ENCODE measurements at places on chromosomes 2 and 18.
A peak's percentile ranks its signal among the peaks of the same experiment; 100 is the strongest.

- no peak for DNase-seq
These were observed 695 bp upstream of the BIRC6 start for GRCh38 chr2:32355976-32356680.

DNA sequence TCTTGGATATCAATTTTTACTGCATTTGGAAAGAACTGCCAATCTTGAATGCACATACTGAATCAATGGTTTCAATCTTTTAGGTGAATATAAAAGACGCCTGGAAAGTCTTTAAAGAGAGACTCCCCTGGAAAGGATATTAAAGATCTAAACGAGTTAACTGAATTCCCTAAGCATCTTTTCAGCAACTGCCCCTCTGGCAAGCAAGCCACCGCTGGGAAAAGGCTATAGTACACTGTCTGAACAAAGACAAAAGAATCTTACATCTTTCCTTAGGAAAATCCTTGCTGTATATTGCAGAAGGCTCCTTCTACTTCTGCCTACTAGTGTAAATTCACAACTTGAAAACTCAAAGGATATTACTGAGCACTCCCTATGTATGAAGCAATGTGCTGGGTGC lies 28.0 kb downstream of the MYO5B start:
- no peak for DNase-seq

- no peak for DNase-seq
These were observed 136.4 kb upstream of the COPS8 start for GRCh38 chr2:236949089-236949905.

DNA sequence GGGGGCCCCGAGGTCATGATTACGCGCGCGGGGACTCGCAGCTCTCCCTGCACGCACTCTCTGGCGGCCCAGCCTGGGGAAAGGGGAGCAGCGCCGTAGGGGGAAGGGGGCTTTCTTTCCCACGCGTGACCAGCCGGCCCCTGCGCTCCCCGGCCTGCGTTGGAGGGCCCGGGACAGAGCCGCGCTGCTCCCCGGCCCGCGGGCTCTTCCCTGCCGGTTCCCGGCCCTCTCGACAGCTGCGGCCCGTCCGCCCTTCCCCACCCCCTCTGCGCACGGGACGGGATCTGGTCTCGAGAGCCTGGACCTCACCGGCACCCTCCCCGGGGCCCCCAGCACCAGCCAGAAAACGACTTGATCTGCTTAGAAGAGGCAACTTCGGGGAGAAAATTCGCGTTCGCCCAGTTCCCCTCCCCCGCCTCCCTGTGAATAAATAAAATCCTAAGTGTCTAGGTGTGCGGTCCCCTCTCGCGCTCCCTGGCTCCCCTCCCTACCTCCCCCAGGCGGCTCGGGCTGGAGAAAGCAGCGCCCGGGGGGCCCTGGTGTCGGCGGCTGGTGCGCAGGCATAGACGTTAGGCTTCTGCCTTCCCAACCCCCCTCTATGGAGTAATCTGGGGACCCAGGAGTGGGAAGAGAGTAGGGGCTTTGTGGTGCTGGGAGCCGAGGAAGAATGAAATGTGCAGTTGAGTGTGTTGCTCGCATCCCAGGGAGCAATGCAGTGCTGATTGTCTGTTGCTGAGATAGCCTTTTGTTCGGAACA lies 803 bp upstream of the FIGN start:
- DNase-seq, result peak; percentile 65

GRCh38 chr2:213015387-213016165 lies 135.8 kb downstream of the IKZF2 start:
- no peak for DNase-seq

GRCh38 chr18:49018554-49019445 lies 68.0 kb upstream of the SMAD7 start:
- no peak for DNase-seq

GRCh38 chr2:79640001-79640400 lies 127.2 kb downstream of the CTNNA2 start:
- no peak for DNase-seq

DNA sequence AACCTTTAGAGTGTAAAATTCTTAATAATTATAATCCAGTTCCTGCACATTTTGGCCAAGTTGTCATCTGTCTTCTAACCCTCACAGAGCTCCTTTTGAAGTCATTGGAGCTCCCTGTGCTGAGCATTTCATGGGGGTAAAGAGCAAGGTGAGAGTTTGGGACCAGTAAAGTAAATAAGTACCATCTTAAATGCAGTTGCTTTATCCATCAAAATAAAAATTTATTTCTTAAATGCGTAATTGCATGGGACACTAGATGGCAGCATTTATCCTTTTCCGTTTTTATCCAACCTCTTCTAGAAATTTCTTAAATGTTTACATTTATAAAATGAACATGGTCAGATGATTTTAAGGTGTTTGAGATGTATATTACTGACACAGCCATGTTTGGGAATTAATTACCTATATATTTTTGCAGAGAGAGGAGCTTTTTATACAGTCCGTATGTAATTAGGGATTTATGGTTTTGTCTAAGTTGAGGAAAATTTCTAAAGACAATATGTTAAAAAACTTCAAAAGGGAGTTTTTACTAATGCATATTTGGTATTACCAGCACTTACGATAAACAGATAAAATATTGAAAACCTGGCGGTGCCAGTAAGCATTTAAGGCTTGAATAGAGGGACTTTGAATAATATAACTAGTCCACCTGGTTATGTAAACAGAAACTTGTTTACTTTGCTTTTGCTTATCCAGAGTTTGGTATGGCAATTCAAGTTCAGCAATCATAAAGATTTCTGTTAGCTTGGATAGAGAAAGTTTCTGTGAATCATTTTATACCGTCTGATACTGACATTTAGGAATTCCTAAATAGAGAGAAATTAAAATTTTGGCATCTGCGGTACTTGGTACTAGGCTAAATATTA lies 54.5 kb downstream of the ACSL3 start:
- DNase-seq, result no peak

DNA sequence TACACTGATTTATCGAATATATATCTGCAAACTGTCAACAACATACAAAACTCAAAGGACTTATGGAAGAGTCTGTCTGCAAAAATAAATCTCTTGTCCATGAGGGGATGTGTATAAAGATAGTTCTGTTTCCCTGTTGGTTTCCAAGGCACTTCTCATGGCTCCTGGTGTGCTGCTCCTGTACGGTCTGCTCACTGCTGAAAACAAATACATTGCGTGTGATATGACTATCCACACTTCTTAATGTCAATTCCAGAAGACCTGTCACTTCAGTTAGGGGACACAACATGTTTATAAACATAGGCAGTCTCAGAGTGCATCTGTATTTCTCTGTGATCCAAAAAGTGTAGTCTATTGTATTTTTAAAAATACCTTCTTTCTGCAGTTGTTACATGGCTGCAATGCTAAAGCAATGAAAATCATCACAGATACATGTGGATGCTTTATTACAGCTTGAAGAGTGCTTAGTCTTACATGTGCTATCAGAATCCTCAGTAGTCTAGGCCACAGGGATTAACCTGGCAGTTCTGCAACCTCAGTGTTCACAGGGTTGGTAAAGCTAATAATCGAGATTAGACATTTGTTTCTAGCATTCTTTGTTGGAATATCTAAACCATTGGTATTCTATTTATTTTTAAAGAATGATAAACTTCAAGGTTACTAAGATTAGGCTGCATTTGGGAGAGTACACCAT lies 7.8 kb downstream of the ALKAL2 start:
- no peak for DNase-seq

DNA sequence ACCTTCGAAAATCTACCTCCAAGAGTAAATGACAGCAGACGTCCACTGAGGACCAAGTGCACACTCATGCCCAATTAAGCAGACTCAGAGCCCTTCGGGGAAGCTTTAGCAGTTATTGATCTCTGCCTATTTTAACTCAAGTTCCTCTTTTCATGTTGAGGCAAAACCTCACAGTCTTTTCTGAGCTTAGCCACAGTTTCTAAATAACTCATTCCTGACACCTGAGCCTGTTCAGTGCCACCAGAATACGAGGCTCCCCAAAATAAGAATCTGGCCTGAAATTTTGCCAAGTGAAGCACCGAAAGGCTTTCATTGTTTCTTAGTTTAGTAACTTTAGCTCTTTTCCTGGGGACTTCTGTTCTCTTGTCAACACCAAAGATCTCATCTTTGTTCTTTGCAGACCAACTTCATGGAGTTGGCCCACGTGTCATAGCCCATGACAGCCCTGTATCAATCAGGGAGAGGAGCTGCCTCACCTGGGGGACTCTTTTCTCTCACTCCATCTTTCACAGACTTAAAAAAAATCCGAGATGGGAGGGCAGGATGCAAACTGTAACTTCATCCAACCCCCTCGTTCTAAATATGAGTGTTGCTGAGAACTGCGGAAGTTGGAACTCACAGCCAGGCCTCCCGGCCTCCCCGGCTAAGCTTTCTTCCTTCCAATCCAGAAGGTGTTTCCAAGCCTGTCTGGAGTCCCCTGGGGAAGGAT lies 22.2 kb downstream of the INPP5D start:
- DNase-seq, result no peak

DNA sequence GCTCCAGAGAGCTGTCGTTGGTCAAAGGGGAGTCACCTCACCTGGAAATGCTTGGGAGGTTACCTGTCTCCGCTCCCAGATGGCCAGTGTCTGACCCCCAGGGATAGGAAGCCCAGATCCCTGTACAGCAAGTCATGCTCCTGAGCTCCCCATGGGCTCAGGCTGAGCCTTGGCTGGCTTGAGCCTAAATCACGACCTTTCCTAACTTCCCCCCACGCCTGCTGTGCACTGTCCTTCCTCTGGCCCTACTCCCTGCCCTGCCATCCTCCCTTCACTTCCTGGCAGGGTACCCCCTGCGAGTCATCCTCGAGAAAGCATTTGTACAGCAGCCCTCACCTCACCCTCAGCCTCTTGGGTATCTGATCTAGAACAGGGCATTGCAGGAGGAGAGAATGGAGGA lies 9.2 kb upstream of the HDAC4 start:
- DNase-seq, result no peak

- DNase-seq, result peak; percentile 11
These were observed 46.8 kb upstream of the BIN1 start for GRCh38 chr2:127153691-127154158.

- no peak for DNase-seq
These were observed 160.1 kb downstream of the HAUS1 start for GRCh38 chr18:46264255-46264654.

DNA sequence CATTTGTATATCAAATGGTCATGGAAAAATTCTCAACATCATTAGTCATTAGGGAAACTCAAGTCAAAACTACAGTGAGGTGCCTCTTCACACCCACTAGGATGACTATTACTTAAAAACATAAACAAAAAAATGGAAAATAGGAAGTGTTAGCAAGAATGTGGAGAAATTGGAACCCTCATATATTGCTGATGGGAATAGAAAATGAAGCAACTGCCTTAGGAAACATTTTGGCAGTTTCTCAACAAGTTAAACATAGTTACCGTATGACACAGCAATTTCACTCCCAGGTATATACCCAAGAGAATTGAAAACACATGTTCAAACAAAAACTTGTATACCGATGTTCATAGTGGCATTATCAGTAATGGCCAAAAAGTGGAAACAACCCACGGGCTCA lies 18.1 kb upstream of the CYP26B1 start:
- DNase-seq, result no peak

- DNase-seq, result no peak
These were observed 344.0 kb downstream of the ARHGAP15 start for GRCh38 chr2:143473216-143473615.

DNA sequence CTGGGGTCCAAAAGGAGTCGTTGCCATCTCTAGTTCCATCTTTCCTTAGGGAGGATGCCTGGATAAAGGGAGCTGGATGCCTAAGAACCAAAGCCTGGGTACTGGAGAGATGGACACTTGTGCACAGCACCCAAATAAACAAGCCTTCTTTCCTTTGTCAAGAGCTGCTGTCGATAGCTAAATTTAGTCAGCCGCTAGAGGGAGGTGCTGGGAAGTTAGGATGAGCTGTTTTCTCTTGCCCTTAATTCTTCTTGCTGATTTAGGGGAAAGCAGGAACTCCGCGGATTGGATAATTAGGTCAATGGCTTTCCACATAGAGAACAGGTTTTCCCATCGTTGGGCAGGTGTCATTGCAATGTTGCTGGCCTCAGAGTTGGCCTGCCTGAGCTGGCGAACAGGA lies 30.9 kb upstream of the SERPINB12 start:
- no peak for DNase-seq

- DNase-seq, result no peak
These were observed 210.8 kb upstream of the NABP1 start for GRCh38 chr2:191467113-191467512.

GRCh38 chr2:188786368-188786841 lies 187.8 kb upstream of the COL3A1 start:
- no peak for DNase-seq

GRCh38 chr2:157076526-157077161 lies 180.9 kb upstream of the GALNT5 start:
- no peak for DNase-seq

GRCh38 chr2:121635371-121635770 lies 13.9 kb downstream of the CLASP1 start:
- DNase-seq, result no peak

DNA sequence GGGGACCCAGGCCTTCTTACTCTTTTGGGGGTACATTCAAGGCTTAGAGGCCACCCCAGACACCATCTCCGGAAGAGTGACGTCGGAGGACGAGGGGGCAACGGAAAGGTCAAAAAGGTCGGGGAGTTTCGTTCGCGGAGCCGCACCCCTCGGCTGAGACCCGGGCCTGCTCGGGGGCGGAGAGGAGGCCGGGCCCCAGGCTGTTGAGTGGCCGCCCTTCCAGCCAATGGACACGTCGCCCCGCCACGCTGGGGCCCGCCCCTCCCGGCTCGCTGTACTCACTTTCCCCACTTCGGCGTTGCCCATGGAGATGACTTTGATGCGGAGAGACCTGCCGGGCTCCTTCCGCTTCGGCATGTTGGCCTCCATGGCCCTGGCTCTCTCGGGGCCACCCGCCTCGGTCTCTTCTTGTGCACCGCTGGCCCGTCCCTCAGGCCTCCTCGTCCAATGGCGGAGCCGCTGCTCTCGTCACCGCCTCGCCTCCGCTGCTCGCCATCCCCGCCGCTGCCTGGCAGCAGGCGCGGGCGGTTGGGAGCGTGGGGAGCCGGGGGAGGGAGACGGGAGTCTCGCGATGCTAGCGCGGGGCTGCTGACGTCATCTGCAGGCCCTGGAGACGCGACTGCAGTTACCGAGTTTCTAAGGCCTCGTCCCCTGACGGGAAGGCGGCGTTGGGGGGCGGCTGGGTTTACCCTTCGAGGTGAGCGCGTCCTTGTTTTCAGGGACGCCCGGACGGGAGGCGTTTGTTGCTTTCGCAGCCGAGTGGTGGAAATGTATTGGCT lies at the start of gene DNAJC27:
Gene DNAJC27, minus strand, starts transcription at position 420 of the 779 bp plus-strand sequence. Its CDS starts 51 bp downstream, at position 369.
- peak; percentile 97 for DNase-seq

DNA sequence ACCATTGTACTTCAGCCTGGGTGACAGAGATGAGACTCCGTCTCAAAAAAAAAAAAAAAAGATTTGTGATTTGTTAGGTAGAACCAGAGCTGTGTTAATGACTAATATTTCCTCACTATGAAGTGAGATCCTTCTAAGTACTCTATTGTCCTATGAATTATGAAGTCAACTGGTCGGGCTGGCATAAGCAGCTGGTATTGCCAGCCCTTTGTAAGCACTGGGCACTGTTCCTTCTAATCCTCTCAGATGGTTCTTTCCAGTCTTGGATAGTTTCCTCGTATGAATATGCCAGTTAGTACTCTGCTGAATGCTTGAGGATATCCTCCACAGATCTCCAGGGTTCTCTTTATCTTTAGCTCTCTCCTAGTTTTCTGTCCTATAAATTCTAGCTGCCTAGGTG lies 223.1 kb upstream of the SP5 start:
- DNase-seq, result no peak

- no peak for DNase-seq
These were observed 3.9 kb upstream of the KLHL29 start for GRCh38 chr2:23381084-23381483.

- no peak for DNase-seq
These were observed 37.4 kb downstream of the EPAS1 start for GRCh38 chr2:46334389-46335271.

GRCh38 chr2:130728549-130729316 lies at the start of gene GPR148:
TSS of gene GPR148 (plus strand) at chr2:130729070. CDS start at chr2:130729152, 82 bp downstream.
- no peak for DNase-seq
